Neural progenitor cell (in vitro differentiated cells): ENCODE measurements at places on chromosomes 1 and 21.

- DNase-seq, result peak; percentile 93
Observed at GRCh38 chr1:36155408-36156328, at the start of gene MAP7D1. TSS of gene MAP7D1 (plus strand) at chr1:36156160. CDS start at chr1:36156418, 258 bp downstream.

DNA sequence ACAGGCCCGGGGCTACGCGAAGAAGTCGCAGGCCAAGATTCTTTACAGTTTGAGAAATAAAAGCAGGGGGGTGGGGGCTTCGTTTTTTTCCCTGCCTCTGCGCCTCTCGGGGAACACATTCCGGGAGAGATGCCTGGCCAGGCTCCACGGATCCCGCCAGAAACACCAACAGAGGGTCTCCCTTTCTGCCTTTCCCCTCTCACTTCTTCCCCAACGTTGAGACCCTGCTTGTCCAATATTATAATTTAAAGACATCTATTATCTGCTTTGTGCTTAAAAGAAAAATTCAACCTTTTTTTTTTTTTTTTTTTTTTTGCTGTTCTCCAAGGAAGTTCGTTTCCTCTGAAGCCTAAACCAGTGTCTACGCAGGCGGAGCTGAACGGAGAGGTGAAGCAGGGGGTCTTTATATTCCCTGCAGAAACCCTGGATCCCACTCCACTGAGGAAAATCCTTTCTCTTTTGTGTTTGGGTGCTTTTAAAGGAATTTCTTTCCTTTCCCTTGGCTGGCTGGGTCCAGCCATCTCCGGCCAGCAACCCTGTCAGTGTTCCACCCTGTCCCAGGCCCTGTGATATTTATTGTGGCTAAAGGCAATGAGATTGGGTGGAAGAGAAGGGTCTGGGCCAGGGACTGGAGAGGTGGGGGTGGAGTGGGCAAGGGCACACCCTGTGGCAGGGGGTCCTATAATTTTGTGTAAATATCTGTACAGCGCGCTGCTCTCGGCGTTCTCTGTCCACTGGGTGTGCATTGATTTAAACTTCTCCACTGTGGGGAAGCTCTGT is 2.2 kb downstream of the FOXD2 start:
- DNase-seq, result no peak

- no peak for DNase-seq
Observed at GRCh38 chr1:8337776-8338525, 20.0 kb downstream of the SLC45A1 start.

- DNase-seq, result no peak
Observed at GRCh38 chr1:12711536-12711935, 4.4 kb upstream of the AADACL3 start.

GRCh38 chr1:163205513-163205912 is 2.8 kb upstream of the RGS5 start:
- no peak for DNase-seq

DNA sequence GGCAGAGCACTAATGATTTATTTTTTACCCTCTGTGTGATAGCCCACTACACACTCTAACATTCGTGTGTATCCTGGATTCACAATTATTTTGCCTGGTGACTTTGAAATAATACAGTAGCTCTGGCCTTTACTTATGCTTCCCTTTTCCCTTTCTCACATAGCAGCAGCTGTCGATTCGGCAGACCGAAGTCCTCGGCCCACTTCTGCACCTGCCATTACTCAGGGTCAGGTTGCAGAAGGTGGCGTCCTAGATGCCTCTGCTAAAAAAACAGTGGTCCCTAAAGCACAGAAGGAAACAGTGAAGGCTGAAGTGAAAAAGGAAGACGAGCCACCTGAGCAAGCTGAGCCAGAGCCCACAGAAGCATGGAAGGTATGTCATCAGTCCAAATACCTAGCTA is 70.8 kb downstream of the TMEM200B start:
- DNase-seq, result no peak

GRCh38 chr21:37916310-37917051 is at the start of gene KCNJ6:
TSS of gene KCNJ6 (minus strand) at chr21:37916457. CDS start at chr21:37840682, 75,775 bp downstream.
- DNase-seq, result peak; percentile 94
